ENCODE measurements at places on chromosomes 6 and 20. TPM values are rescaled to one million over a fixed set of nuclear protein-coding genes. Genes with fewer than 3 reads are reported as not detected.

- no peak for DNase-seq
Measured at GRCh38 chr6:28543651-28544610, 18.2 kb downstream of the GPX5 start.

Gene JPH2
- 11.1 TPM for total RNA-seq

- DNase-seq: no peak
Measured at GRCh38 chr20:48454671-48455490, 372.9 kb downstream of the PREX1 start.

Gene SLC18B1
- 19.5 TPM for total RNA-seq

- peak; percentile 82 for DNase-seq
Measured at GRCh38 chr6:99330159-99330558, 19.3 kb downstream of the FAXC start.

DNA sequence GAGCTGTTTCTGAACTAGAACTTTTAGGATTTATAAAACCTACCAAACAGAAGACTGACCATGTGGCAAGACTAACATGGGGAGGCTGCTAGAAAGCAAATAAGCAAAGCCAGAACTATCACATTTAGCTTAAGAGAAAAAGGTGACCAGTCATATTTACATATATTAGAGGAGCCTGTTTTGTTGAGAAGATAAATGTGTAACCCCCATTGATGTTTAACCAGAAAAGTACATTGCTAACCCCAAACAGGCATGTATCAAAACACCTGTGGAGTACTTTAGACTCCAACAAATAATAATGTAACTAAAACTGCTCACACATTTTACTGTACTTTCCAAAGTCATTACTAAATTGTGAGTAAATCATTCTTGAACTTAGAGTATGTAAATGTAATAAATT lies 35.0 kb downstream of the AKIRIN2 start:
- DNase-seq: no peak

DNA sequence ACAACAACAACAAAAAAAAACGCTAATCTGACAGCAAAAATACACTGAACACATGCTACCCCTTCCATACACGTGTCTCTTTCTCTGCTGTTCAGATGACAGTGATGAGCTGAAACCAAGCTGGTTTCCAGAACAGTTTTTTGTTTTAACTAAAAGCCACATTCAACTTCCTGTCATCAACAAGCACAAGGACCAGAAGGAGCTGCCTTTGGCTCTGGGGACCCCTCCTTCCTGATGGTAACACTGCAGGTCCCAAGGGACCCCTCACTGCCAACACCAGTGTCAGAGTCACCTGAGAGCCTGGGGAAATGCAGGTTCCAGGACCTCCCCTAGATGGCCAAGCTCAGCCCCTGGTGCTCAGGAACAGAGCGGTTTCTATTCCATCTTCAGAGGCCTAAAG lies 6.0 kb downstream of the CST7 start:
- no peak for DNase-seq

GRCh38 chr6:52966101-52966500 lies 29.0 kb downstream of the GSTA4 start:
- no peak for DNase-seq

Gene SAMD3
- total RNA-seq: not detected

Gene ID4
- not detected for total RNA-seq

Gene ENPP5
- not detected for total RNA-seq

GRCh38 chr6:44725070-44725469 lies 337.6 kb downstream of the CDC5L start:
- DNase-seq: no peak

GRCh38 chr20:23248461-23248882 lies 102.1 kb upstream of the NXT1 start:
- DNase-seq: no peak

Gene IMPG1
- total RNA-seq: not detected

GRCh38 chr20:6708010-6708409 lies 59.5 kb upstream of the BMP2 start:
- DNase-seq: peak; percentile 83

DNA sequence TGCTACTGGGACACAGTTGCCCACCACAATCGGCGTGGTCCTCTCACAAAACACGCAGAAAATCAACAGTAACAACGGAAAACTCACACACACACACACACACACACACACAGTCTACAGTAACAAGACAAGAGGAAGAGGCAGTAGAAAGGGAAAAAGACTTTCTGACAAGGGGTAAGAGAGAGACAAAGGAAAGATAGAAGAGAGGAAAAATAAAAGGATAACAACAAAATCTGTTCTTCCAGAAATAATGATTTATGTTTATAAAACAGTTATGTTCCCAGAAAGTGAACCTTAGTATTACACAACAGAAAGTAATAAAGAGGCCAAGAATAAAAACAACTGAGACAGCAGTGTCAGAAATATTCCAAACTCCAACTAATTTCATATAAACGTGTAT lies 2.9 kb downstream of the RANBP9 start:
- DNase-seq: peak; percentile 14

- DNase-seq: no peak
Measured at GRCh38 chr6:79717989-79718388, 86.9 kb downstream of the SH3BGRL2 start.

DNA sequence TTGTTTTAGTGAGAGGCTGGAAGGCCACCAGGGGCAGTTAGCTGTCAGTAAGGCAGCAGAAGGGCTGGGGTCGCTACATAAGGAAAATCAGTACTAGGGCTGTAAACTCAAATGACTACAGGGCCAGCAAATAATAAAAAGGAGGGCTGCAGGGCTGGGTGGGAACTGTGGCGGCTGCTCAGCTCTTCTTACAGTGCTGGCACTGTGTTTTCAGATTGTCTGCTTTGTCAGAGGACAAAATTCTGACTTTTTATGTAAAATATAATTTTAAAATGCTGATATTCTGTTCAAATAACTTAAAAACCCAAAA lies 23.2 kb downstream of the HLA-A start:
- DNase-seq: no peak

GRCh38 chr20:22929661-22930060 lies 105.5 kb upstream of the SSTR4 start:
- no peak for DNase-seq

DNA sequence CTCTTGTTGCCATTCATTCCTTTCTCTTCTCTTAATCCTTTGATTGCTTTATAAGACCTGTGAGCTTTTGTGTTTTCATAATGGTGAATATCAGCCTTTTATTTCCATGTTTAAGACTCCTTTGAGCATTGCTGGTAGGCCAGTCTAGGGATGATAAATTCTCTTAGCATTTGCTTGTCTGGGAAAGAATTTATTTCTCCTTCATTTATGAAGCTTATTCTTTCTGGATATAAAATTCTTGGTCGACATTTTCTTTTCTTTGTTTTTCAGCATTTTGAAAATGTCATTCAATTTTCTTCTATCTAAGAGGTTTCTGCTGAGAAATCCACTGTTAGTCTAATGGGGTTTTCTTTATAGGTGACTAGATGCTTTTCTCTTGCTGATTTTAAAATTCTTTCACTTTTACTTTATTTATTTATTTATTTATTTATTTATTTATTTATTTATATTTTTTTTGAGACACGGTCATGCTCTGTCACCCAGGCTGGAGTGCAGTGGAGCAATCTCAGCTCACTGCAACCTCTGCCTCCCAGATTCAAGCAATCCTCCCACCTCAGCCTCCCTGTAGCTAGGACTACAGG lies 15.0 kb downstream of the ARFGEF3 start:
- DNase-seq: no peak

DNA sequence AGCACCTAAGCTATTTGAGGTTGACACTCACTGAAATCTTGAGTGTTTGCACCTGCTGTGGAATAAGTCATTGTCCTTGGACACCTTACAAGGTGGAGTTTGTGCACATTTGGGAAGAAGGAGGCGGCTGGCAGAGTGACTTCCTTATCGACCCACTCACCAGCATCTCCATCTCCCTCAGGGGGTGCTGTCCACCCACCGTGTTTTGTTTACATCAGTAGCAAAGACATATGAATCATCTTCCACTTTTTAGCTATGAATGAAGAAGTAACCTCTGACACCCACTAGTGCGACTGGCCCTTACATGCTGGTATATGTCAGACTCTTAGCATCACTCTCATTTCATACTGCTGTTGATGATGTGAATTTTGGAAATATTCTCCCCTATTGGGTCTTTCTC lies 119.5 kb upstream of the SGK1 start:
- peak; percentile 55 for DNase-seq

DNA sequence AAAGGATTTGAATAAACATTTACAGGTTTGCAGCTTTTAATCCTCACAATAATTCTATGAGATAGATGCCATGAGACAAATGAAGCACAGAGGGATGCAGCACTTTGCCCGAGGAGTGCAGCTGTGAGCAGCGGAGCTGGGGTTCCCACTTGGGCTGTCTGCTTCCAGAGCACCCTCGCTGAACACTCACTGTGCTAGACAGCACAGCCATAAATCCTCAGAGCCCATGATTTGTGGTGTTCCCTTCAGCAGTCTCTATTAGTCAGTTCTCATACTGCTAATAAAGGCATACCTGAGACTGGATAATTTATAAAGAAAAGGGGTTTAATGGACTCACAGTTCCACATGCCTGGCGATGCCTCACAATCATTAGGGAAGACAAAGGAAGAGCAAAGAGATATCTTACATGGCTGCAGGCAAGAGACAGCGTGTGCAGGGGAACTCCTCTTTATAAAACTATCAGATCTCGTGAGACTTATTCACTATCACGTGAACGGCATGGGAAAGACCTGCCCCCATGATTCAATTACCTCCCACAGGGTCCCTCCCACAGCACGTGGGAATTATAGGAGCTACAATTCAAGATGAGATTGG lies 25.3 kb upstream of the CTAGE9 start:
- no peak for DNase-seq

DNA sequence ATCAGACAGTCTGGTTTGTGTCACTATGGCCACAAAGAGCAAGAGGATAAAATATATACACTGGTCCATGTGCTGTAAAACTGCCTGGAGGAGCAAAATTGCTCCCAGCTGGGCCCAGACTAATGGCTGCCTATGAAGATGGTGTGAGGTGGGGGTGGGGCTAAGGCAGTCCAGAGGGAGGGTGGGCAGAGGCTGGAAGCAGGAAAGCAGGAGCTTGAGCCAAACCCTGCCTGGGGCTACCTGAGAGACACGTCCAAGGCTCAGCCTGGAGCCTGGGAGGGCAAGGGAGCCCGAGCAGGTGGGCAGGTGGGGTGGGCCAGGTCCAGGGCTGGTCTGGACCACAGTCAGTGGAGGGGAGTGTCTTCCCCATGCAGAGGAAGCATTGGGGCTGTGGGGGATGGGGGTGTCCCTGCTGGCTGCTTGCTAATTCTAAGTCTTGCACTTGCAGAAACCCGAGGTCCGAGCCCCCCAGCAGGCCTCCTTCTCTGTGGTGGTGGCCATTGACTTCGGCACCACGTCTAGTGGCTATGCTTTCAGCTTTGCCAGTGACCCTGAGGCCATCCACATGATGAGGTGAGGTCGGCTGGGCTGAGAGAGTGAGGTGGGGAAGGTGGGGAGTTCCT lies 9.5 kb downstream of the HSPA12B start:
- no peak for DNase-seq

Gene EFCAB8
- not detected for total RNA-seq

DNA sequence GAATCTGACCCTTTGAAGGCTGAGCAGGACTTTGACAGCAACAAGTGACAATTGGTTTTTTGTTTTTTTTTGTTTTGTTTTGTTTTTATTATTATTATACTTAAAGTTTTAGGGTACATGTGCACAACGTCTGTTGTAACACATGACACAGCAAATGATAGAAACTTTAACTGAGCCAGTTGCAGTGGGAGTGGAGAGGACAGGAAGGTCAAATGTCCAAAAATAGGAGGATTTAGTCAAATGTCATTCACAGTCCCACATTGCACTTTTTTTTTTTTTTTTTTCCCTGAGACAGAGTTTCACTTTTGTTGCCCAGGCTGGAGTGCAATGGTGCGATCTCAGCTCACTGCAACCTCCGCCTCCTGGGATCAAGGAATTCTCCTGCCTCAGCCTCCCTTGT lies 223.0 kb downstream of the HIVEP2 start:
- no peak for DNase-seq

DNA sequence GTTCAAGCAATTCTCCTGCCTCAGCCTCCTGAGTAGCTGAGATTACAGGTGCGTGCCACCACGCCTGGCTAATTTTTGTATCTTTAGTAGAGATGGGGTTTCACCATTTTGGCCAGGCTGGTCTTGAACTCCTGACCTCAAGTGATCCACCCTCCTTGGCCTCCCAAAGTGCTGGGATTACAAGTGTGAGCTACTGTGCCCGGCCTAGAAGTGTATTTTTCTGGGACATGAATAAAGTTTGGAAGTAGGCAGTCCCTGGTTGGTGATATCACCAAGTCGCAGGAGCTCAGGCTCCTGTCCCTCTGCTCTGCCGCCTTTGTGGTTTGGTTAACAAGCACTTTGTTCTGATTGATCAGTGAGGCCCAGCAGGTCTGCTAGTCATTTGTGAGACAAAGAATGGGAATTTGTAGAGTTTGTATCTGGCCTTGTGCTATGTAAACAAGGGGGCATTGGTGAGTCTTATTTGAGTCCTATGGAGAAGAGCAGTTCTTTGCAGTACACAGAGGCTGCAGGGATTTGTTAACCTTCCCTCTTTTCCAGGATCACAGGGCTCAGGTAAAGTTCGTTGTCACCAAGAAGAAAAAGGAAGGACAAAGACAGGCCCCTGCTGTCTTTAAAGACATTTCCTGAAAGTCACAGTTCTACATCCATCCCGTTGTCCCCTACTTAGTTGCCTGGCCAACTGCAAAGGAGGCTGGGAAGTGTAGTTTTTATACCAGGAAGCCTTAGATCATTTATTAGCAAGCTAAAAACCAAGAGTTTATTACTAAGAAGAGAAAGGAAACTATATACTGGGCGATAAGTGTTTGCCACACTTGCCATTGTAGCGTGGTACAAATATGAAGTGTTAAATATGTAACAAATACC lies 13.1 kb downstream of the MTHFD1L start:
- no peak for DNase-seq

DNA sequence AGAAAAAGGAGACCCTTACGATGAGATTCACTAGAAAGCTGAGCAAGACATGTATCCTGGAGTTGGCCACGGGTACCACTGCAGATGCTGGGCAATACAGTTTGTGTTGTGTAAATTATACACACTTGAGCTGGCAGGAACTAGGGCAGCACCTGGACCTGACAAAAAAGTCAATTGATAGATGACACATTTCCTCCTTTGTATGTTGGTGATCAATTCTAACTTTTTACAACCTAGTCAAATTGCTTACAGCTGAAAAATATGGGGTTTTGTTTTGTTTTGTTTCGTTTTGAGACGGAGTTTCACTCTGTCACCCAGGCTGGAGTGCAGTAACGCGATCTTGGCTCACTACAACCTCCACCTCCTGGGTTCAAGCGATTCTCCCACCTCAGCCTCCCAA lies 108.9 kb downstream of the UST start:
- DNase-seq: no peak
